ENCODE measurements at places on chromosomes 6 and 20. TPM values are rescaled to one million over a fixed set of nuclear protein-coding genes. Genes with fewer than 3 reads are reported as not detected.

DNA sequence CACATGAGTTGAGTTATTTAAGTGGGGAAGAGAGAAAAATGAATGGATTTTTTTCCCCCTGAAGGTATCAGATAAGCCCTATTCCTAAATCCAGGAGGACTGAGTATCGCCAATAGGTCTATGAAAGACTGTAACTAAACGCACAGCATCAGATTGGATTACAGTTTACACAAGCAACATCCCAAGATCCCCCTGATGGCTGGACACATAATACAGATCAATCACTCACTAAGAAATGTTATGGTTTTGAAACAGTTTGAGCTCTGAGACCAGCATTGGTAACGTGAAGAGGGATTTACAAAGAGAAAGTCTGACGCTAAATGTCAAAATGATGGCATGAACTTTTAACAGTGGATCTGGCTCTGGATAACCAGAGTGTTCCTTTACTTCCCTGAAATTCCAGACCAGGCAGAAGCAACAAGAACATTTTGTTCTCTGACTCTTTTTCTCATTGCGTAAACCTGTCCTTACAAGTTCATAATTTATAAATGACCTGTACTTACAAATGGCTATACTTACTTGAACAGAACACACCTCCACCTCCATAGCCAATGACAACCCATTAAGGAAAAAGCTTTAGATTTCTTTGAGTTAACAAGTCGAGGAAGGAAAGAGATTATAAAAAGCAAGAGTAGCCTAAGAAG is 131.8 kb upstream of the BEND3 start:
- DNase-seq, result no peak

Gene YTHDF1
- total RNA-seq, result 16.2 TPM

Gene MCCD1
- total RNA-seq, result not detected

Gene ZC2HC1B
- total RNA-seq, result not detected

DNA sequence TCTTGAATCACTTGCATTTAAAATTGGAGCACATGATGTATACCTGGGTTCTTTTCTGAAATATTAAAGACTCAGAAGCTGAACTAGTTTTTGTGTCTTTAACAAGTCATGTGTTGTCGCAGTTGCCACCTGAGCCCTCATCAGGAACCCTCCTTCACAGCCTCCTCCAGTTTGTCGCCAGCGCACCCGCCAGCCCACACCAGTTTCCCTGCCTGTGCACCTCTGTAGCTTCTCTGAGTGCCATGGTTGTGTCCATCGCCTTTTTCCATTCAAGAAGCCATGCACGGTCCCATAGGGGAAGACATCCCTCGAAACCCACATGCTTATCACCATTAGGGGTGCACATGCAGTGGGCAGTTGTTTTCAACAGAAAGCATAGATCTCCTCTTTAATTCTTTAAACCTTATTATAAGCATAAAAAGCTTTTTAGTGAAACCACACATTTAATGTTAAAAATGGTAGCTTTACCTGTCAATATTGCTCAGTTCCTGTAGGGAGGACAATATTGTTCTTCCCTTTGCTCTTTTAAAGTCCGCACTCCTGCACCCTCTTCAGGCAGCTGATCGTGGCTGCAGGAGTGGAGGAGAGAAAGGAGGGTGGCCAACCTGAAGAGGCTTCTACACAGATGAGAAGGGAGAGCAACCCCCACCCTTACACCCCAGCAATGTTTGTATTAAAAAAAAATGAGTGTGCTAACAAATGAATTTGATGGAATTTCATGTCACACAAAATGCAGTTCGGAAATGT is 121.9 kb downstream of the CFAP61 start:
- no peak for DNase-seq

GRCh38 chr20:440636-441035 is 21.7 kb downstream of the TBC1D20 start:
- no peak for DNase-seq

Gene RFX6
- not detected for total RNA-seq

GRCh38 chr6:113662093-113662665 is 195.0 kb upstream of the MARCKS start:
- no peak for DNase-seq

Gene ATAT1
- 7.0 TPM for total RNA-seq

- DNase-seq, result no peak
Measured at GRCh38 chr6:20207088-20207418, 5.2 kb downstream of the MBOAT1 start.

Gene TFAP2D
- 0.14 TPM for total RNA-seq

DNA sequence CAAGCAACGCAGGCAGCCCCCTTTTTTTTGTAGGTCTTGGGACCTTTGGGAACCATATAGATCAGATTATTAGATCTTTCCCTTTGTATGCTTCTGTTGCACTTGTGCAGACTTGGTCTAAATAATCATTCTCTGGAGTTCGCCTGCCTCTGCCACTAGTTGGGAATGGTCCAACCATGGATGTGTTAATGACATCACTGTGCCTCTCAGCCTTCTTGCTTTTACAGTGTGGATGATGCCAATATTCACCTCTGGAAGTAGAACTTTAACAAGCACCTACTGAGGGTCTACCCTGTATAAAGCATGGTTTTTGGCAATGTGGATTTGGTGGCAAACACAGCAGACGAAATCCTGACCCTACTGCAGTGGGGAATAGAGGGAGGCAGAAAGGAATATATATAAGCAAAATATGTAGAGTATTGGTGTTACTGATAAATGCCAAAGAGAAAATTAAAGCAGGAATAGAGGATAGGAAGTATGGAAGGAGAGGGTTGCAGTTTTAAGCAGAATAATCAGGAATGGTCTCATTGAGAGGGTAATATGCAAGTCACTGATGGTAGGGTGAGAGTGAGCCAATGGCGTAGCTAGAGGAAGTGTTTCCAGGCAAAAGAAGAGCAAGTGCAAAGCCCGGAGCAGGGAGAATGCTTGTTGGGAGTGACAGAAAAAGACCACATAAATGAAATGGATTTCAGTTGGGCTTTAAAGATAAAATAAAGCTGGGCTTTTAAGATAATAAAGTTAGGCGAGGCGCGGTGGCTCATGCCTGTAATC is 97.5 kb downstream of the DOK5 start:
- DNase-seq, result no peak

- DNase-seq, result no peak
Measured at GRCh38 chr6:107843400-107843799, 19.3 kb upstream of the SCML4 start.

GRCh38 chr6:53523511-53524454 is 21.1 kb downstream of the GCLC start:
- DNase-seq, result no peak

Gene MUCL3
- not detected for total RNA-seq

- DNase-seq, result no peak
Measured at GRCh38 chr6:43278524-43279078, 19.5 kb upstream of the SLC22A7 start.

DNA sequence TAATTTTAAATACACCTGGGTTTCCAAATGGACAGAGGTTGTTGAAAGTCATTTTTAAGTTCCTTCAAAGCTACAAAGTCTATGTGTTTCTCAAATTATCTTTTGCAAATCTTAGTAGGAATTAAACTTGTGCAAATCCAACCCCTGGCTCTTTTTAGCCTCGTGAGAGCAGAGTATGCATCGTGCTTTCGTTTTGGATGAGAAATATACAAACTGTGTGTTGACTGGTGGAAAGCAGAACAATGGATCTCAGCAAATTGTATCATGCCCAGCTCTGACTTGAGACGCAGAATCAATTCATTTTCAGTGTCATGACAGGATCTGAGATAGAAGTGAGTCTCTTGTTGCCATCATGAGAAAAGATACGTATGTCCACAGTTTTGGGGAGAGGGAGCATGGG is 542.4 kb upstream of the FLRT3 start:
- DNase-seq, result no peak

GRCh38 chr20:38931984-38932383 is 5.8 kb downstream of the FAM83D start:
- DNase-seq, result no peak

Gene ADGRF5
- total RNA-seq, result not detected

DNA sequence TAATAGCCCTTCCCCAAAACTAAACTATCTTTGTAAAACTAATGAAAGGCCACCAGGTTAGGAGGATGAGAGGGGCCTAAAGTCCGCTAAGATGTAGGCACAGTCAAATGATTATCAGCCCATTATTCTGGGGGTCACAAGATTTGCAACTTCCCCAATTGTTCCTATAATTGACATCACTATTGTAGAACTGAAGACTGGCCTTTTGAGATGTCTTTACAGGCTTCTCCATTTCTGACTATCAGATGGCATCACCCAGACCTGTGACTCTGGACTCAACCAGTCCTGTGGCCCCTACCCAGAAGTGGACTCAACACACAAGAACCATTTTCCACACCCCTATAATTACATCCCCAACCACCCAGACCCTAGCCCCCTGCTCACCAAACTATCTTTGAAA is 61.5 kb upstream of the MAP7 start:
- no peak for DNase-seq

Data from H4 (cell line).